H54 (cell line): ENCODE measurements at places on chromosomes 3 and 15.

DNA sequence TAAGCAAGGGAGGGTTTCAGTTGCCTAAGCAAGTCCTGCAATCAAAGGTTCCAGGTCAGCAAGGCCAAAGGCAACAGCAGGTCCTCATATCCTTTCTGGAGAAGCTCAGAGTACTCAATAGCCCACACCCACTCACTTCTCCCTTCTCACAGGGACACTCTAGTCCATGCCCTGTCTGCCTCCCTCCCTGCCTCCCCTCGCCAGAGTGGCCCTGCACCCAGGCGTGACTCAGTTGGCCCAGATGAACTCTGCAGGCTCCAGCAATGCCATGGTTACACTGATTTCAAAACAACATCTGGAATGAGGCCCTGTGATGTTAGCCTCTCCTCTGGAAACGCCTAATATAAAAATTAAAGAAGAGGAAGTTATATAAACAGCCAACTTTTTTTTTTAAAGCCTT lies 32.9 kb downstream of the IL16 start:
- DNase-seq, result no peak

GRCh38 chr3:82654708-82655107 lies 893.3 kb upstream of the GBE1 start:
- no peak for DNase-seq

DNA sequence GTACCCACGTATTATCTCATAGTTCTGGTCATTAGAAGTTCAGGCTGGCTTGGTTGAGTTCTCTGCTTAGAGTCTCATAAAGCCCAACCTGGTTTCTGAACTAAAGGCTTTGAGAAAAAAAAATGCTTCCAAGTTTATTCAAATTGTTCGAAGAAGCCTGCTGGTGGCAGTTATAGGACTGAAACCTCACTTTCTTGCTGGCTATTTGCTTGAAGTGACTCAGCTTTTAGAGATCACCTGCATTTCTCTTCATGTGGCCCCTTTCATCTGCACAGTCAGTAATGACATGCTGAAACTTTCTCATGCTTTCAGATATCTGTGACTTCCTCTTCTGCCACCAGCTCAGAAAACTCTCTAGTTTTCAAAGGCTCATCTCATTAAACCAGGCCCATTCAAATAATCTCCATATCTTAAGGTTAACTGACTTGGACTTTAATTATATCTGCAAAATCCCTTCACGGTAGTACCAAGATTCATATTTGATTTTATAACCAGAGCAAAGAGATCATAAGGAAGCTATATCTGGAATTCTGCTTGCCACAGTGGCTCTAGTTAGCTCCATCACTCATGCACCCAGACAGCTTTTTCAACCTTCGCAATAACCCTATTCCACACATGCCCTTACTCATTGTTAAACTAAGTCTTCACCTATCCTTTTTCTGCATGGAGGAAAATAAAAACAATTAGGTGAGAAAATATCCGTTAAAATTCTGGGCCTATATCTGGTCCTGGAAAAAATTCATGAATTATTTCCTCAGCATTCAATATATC lies 433.8 kb upstream of the CBLB start:
- DNase-seq, result no peak

- DNase-seq, result no peak
Observed at GRCh38 chr3:23867838-23868237, 49.0 kb downstream of the NKIRAS1 start.

DNA sequence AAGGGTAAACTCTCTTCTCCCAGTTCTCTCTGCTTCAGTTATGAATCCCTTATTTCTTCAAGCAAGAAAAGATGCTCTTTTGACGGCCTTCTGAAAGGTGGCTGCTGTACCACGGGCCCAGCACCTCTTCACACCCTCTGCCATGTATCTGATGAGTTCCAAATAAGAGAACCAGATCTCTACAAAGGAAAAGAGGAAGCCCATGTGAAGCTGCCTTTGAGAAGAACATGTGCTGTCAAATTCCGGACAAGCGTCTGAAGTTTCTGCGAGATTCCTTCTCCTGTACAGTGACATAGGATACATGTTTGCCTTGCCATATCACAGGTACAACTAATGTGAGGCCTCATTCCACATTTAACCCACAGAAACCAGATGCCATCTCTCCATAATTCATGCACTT lies 59.2 kb downstream of the SH3BP5 start:
- DNase-seq, result no peak

DNA sequence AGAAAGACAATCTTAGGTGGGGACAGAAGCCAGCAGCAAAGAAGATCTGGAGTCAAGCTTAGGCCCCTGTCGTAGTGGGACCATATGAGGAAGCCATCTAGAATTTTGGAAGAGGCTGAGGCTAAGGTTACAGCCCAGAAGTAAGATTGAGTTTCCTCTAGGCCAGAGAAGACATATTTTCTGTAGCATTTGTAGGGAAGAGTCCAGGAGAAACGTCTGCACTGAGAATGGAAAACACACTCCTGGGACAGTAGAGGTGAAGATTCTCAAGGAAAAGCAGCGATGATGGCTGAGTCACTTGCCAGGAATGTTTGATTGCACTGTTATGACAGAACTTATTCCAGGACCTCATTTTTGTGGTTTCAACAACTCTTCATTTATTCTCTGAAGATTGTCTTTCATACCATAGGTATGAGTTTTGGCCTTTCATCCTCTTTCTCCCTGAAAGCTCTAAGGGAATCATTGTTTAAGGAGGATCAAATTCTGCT lies 107.2 kb downstream of the GTPBP8 start:
- DNase-seq, result peak; percentile 24

- DNase-seq, result no peak
Observed at GRCh38 chr3:164890061-164890460, 188.2 kb downstream of the SI start.

DNA sequence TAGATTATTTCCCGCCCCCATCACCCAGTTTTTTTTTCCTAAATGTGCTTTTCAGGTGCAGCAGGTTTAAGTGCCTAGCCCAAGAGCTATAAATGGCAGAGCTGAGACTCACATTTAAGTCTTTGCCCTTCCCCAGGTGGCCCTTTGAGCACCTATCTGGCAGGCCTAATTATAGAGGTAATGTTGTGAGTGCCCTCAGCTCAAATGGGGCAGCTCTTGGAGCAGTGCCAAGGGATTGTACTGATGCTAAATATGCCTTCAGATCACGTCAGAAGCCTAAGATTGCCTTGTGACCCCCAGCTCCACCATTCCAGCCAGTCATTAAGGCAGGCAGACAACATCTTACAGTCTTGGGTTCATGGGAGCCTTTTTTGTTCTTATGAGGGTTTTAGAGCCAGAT lies 159.5 kb downstream of the RPLP1 start:
- no peak for DNase-seq

GRCh38 chr15:101523560-101523940 lies 34.0 kb upstream of the PCSK6 start:
- no peak for DNase-seq

GRCh38 chr3:78818161-78818985 lies 949.4 kb downstream of the ROBO1 start:
- DNase-seq, result peak; percentile 45

- DNase-seq, result no peak
Observed at GRCh38 chr3:53820756-53821580, 25.3 kb downstream of the CHDH start.

- DNase-seq, result no peak
Observed at GRCh38 chr3:187406927-187407326, 38.7 kb downstream of the RTP4 start.

GRCh38 chr15:90000186-90001001 lies 730 bp upstream of the ZNF710 start:
- no peak for DNase-seq

- DNase-seq, result no peak
Observed at GRCh38 chr15:34114215-34114614, 12.3 kb downstream of the PGBD4 start.

DNA sequence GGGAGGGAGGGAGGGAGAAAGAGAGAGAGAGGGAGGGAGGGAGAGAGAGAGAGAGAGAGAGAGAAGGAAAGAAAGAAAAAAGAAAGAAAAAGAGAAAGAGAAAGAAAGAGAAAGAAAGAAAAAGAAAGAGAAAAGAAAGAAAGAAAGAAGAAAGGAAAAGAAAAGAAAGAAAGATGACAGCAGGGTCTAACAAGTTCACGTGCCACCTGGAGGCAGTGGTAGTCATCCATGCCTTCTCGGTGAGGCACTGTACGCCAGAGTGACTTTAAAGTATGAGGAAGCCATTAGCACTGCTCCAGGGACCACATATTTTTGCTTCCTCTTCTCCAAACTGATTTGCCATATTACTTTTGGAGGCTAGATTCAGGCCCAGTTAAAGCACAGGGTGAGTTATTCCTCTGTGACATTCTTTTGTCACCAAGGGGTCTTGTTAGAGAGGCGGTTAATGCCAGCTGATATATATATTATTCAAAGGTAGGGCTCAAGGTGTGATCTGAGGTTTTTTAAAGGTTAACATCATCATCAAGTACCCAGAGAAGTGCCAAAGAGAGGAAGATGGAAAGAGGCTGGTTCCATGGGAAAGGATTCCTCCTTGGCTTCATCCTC lies at the start of gene HTR3D:
Gene HTR3D (plus strand): TSS at position 556 of the 606 bp plus-strand sequence. CDS start 0 bp downstream, at position 556.
- no peak for DNase-seq
